Ascending aorta (tissue), 2 donors: ENCODE measurements at places on chromosomes 6 and 20.

- DNase-seq: no peak
Measured at GRCh38 chr6:49543087-49543858, 7.2 kb upstream of the C6orf141 start.

DNA sequence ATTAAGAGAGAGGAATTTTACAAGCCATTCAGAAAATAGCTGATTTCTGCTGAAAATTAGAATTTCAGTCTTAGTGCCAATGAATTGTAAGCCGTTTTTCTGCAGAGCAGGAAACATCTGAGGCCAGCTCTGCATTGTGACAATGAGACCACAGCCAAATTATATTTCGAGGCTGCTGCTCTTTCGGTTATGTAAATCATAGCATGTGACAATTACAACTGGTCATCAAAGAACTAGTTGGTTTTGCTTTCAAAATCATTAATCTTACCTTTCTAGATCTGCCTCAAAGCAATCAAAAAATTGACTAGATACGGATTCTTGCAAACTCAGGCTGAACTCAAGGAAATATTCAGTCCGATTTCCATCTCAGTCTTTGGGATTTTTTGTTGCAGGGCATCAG lies 33.4 kb upstream of the INSM1 start:
- DNase-seq: no peak

DNA sequence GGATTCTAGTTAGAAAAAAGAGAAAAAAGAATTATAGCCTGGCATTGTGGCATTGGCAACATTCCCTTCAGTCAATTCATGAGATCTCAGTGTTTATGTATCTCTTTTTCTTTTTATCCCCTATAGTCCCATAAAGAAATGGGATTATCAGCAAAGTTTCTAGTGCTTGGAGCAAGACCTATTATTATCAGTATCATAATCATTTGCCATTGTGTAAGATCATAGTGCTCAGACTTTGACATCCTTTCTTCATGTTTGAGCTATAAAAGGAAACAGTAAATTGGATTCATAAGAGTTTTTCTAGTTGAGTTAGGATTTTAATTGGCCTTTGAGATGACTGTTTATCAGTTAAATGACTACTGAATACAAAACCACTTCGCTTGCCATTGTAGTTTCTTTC lies 295.6 kb downstream of the GRIK2 start:
- no peak for DNase-seq

GRCh38 chr20:3390759-3391425 lies 16.6 kb downstream of the DNAAF9 start:
- no peak for DNase-seq

- DNase-seq: no peak
Measured at GRCh38 chr20:17885544-17885943, 83.0 kb downstream of the SNX5 start.

- no peak for DNase-seq
Measured at GRCh38 chr20:45404438-45404837, 3.7 kb upstream of the DBNDD2 start.

DNA sequence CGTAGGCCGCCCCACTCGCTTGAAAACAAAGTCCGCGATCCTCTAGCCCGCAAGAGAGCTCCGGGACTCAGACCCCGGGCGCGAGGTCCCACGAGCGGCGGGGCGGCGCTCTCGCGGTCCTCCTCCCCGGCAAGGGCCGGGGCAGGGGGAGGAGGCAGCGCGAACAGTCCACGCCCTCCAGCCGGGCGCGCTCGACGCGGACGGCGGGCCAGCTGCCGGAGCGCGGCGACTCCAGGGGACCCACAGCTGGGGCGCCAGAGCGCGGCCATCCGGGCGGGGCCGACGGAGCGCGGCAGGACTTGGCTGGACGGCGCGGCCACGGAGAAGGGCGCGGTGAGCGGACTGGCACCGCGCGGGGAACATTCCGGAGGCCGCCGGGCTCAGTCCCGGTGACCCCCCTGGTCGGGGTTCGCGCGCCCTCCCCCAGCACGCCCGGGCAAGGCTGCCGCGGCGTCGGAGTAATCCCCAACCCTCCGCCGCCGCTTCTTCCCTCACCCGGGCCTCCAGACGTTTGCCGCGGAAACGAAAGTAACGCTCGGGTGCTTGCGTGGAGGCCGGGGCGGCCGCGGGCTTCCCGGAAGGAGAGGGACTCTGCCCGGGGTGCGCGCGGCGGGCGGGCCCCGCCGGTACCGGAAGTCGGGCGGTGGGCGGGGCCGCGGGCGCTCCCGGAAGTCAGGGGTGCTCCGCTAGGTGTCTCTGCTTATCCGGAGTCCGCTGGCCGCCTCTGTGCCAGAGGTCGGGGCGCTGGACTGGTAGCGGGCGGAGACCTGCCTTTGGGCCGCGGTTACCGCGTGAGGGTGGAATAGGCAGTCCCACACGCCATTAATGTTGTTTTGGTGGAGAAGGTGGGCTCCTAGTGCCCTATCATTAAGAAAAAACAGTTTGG lies at the start of gene RIPK1:
Gene RIPK1 (plus strand): TSS at position 166 of the 886 bp plus-strand sequence. CDS start 8,330 bp downstream, outside the sequence.
- peak; percentile 74 for DNase-seq
